D721Med (cell line): ENCODE measurements at places on chromosomes 6 and 20.
A peak's percentile ranks its signal among the peaks of the same experiment; 100 is the strongest.

DNA sequence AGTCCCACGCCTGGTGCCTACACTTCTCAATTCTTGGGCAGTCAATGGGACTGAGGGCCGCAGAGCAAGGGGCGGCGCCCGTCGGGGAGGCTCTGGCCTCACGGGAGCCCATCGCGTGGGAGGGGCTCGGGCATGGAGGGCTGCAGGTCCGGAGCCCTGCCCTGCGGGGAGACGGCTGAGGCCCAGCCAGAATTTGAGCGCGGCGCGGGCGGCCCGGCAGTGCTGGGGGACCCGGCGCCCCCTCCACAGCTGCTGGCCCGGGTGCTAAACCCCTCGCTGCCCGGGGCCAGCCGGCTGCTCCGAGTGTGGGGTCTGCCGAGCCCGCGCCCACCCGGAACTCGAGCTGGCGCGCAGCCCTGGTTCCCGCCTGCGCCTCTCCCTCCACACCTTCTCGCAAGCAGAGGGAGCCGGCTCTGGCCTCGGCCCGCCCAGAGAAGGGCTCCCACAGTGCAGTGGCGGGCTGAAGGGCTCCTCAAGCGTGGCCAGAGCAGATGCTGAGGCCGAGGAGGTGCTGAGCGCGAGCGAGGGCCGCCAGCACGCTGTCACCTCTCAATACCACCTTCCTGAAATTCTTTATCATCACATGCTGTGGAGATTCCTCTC lies 58.5 kb downstream of the BAK1 start:
- DNase-seq: no peak

DNA sequence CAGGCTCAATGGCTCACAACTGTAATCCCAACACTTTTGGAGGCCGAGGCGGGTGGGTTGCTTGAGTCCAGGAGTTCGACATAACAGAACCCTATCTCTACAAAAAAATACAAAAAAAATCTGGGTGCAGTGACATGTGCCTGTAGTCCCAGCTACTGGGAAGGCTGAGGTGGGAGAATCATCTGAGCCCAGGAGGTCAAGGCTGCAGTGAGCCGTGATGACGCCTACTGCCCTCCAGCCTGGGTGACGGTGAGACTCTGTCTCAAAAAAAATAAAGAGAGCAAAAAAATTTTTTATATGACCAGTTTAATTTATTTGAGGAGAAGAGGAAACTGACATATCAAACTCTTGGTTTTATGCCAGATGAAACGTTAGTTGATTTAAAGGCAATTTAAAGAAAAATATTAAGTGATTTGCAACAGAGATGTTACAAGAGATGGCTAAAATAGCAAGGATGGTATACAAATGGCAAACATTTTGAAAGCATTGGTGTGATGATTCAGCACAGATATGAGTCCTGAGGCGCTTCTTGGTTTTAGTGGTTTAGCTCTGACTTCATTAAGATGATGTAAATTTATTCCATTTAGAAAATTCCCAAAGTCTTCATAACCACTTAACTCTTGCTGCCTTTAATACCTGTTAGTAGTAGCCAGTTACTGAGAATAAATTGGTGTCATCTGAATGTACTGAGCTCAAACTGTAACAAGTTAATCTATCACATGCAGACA lies 17.7 kb downstream of the GTF2H5 start:
- DNase-seq: no peak

DNA sequence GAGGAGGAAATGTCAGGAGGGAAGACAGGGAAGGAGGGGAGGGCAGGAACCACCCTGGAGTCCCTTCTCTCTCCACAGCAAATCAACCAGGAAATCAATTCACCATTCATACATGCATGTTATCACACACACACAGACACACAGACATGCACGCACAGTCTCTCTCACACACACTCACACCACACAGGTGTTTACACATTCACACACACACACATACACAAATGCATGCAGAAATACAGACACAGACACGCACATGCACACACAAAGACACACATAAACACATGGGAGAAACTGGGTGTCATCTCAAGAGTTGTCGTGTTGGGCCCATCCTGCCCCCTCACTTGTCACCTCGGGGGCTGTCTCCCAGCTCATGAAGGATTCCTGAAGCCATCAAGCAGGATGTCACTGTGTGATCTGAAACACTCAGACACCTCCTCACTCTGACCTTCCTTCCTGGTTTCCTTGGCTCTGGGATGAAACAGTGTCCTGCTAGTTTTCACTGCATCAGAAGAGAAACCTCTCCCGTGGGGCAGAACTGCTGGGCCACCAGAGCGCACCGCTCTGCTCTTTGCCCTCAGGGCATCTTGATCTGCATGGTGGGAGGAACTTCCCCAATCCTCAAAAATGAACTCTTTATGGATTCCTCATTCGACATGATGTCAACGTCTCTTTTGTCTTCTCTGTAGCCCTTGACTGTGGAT lies 9.2 kb downstream of the RAET1G start:
- DNase-seq: no peak

GRCh38 chr20:43749734-43750294 lies 23.0 kb upstream of the GTSF1L start:
- peak; percentile 73 for DNase-seq

DNA sequence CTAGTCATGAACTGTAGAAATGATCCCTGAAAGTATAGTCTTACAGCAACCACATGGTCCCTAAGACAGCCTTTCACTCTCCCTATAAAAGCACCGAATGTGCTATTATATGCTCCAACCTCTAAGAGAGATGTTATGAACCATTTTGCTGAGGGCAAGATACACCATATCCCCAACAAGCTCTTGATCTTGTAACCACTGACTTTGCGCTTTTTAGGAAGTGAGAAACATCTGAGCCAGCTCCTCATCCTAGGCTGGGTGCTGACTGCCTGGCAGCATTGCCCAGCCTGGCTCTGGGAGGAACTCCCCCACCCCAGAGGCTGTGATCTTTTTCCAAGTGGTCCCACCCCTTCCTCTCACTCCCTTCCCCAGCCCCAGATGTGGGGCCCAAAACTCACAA lies 3.1 kb upstream of the EMILIN3 start:
- DNase-seq: no peak

DNA sequence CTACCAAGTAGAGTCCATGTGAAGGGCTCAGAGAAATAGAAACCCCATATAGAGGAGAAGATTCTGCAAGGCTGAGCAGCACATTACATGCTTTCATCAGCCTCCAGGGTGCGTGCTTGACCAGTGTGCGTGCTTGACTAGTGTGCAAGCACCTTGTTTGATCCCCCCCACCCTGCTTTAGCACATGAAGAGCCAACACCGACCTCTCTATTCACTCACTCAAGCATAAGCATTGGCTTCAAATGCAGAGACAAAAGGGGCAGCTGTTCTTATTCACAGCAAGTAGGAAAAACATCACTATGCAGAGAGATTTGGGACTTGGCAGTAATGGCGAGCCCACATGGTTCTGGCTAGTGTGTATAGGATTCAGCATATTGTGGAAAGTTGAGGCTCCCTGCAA lies 278.7 kb upstream of the RNF217 start:
- no peak for DNase-seq

- no peak for DNase-seq
Measured at GRCh38 chr6:117494283-117494682, 11.8 kb downstream of the DCBLD1 start.

- no peak for DNase-seq
Measured at GRCh38 chr6:35275744-35276260, 16.3 kb downstream of the ZNF76 start.

DNA sequence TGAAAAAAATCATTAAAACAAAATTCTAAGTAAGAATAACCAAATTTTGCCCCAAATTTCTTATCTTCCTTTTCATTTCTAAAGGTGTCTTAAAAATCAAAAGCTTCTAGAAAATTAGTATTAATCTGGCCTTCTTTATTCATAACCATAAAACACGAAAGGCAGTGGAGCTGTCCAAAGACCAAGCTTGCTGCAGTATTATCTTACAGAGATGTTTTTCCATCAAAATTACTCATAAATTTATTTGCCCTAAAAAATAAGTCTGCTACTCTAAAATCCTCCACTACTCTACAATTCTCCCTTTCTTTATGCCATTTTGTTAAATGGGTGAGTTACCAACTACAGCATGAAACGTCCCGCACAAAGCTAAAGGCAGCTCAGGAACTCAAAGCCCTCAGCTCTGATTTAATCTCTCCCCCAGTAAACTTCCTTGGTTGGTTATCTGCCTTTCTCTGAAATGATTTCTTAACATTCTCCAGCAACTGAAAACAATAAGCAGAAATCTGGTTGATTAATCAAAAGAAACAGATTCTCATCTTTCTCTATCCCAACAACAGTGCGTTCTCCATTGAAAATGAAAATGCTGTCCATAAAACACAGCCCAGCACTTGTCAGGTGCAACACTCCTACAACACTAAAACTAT lies 2.1 kb downstream of the USP49 start:
- DNase-seq: no peak

DNA sequence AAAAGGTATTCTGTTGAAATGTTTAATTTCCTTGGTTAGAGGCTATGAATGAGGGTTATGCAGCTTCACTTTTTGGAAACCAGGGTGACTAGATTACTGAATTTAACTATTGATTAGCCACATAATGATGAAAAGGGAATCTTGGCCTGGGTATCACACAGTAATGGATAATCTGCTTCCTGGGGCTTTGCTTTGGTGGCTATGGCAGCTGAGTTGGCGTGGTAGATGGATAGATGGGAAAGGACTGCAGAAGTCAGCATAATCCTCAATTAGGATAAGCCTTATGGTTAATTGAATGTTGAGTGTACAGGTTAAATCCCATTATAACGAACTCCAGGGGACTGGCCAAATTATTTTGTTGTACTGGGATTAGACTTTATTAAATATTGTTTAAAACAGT lies 5.2 kb downstream of the NCOA3 start:
- no peak for DNase-seq

DNA sequence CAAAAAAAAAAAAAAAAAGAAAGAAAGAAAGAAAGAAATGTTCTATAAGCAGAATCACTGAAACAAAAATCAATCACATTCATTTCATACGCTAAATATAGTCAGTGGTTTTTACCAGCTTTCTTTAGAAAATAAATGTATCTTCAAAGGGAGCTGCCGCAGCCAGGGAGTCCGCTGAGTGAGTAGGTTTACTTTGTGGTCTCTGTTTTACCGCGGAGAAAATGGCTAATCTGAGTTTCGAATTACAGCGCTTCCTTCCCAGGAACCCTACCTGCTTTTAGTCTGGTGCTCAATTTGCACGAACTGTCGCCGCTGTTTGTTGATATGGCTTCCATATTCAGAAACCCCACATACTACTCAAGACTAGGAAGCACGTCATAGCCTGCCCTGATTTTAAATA lies 102.4 kb downstream of the TFAP2A start:
- DNase-seq: no peak

DNA sequence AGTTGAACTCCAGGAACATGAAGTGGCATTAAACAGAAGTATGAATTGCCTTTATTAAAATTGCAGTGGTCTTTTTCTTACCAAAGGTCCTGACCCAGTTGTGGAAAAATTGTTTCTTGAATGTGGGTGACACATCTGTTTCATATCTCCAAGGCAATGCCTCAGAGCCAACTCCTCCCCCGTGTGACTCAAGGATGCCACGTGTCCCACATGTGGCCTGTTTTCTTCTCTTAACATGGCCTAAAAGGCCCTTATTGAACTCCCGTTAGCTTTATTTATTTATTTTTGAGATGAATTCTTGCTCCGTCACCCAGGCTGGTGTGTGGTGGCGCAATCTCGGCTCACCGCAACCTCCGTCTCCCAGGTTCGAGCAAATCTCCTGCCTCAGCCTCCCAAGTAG lies 128.4 kb upstream of the ESR1 start:
- no peak for DNase-seq

GRCh38 chr6:63441266-63441956 lies 121.6 kb upstream of the LGSN start:
- DNase-seq: no peak

DNA sequence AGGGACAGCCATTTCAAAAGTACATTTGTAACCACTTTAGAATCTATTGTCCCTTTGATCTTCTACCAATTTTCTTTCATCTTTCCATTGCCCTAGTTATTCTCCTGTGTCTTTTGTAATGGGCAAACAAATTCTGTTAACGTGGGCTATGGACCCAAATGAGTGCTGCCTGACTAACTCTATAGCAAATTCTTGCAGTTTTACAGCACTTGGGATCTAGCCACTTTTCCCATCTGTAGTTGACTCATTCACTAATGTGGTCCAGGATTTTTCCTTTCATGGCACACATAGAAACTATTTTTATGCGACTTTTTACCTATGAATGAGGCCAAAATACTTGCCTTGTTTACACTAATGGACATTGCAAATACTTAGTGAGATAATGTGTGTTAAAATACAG lies 52.0 kb downstream of the GRIK2 start:
- no peak for DNase-seq

DNA sequence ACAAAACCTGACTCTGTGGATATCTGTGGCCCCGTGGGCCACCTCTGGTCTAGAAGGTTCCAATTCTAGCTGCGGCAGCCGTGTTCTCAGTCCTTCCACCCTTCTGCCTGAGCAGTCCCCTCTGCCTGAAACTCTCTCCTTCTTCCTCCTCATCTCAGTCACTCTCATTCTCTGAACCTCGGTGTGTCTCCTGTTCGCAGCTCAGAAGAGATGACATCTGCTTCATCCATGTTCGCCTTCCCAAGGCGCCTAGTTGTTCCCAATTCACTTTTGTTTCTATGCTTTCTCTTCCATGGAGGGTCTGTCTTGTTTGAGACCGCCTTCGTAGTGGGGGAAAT lies 95.5 kb downstream of the CEBPB start:
- no peak for DNase-seq

DNA sequence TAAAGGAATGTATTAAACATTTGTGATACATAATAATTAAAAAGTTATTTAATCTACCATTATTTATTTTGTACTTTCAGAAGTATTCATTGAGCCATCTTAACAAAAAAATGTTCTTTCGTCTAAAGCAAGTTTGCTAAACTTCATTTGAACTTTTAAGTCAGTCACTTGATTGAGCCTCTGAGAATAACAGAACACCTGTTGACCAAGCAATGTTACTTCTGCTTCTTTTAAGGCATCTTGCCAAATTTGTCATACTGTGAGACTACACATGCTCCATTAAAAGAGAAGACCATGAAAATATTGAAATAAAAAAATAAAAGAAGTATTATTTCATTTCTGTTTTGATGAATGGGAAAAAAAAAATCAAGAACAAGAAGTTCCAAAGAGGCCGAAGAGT lies 141.8 kb upstream of the BMP5 start:
- DNase-seq: no peak

DNA sequence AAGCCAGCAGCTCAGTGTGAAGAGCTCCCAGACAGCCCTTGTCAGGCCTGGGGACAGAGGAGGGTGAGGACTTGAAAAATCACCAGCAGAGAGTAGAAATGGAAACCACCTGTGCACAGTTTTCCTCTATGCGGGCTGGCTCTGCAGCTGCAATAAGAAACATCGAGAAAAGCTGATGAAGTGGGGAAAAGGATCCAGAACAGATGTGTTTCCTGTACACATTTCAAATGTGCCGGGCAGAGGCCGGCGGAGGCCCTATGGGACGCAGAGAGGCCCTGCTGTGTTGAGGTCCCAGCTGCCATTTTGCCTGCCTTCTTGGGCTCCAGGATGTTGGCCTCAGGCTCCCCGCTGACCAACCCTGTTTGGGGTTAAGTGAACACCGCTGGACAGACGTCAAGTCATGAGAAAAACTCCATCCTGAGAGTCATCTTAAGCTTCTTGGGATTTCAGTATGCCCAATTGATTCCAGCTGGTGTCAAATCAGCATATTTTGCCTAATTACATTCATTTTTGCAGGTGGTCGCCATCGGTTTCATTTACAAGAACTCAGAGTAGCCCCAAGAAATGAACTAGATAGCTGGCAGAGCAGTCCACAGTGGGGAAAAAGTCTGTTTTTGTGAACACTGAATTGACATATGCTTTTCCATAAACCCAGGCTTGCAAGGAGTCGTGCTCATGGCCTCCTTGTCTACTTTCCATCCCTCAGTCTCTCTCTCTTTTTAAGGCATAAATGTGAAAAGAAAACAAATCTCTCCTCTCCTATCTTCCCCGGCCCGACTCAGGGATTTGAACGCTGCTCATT lies 150.4 kb upstream of the PHACTR3 start:
- DNase-seq: no peak
